IMR-90 (cell line): ENCODE measurements at places on chromosomes 3 and 15. TPM values are rescaled to one million over a fixed set of nuclear protein-coding genes. Genes with fewer than 3 reads are reported as not detected.

The GALNT15 gene
- 14.7 and 19.7 TPM in 2 replicates for total RNA-seq

The TM4SF18 gene
- under 0.01 TPM in 1 of 2 replicates, not detected in the other for total RNA-seq

DNA sequence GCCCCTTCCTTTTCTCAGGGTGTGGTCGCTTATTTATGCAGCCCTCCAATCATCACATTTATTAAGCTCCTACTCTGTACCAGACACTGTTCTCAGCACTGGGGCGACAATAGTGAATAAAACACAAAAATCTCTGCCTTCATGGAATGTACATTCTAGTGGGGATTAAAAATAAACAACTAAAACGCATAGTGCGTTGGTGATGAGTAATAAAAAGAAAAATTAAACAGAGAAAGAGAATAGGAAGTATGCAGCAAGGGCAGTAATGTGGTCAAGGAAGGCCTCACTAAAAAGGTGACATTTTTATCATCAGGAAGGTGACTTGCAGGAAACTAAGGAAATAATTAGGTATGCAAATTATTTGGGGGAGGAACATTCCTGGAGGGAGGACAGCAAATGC lies 5.1 kb downstream of the SLC51B start:
- peak; percentile 64 for DNase-seq

DNA sequence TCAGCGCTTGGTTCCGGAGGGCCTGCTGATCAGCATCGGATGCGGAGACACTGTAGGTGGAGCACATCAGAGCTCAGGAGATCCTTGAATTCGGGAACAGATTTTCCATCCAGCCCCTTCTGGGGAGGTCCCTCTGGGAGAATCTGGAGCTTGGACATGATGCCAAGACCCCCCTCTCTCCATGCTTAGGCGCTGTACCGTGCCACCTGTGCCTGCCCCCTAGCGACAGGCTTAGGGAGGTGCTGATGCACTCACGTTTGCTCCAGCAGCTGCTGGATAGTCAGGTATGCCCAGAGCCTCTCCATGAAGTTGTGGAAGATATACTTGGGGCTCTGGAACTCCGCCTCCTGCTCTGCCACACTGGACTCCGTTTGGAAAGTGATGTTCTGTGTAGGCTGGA lies 9.7 kb downstream of the ITIH4 start:
- DNase-seq, result peak; percentile 6

- DNase-seq, result no peak
Observed at GRCh38 chr15:81882504-81882903, 163.3 kb downstream of the MEX3B start.

DNA sequence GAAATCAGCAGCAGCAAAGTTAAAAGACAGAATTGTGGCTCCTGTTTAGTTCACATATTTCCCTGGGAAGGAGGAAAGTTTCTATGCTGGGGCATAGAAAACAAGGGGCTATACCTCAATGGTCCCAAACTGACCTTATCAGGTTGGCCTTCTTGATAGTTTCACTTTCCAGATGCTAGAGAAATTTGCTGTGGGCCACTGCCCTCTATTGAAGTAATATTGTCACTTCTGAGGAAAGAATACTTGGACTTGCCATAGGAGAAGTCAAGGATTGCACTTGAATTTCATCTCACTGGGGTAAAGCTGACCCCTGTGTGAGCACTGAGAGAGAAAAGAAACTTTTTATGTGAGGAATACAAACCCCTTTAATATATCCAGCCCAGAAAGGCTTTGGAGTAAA lies 49.3 kb upstream of the XCR1 start:
- peak; percentile 13 for DNase-seq

DNA sequence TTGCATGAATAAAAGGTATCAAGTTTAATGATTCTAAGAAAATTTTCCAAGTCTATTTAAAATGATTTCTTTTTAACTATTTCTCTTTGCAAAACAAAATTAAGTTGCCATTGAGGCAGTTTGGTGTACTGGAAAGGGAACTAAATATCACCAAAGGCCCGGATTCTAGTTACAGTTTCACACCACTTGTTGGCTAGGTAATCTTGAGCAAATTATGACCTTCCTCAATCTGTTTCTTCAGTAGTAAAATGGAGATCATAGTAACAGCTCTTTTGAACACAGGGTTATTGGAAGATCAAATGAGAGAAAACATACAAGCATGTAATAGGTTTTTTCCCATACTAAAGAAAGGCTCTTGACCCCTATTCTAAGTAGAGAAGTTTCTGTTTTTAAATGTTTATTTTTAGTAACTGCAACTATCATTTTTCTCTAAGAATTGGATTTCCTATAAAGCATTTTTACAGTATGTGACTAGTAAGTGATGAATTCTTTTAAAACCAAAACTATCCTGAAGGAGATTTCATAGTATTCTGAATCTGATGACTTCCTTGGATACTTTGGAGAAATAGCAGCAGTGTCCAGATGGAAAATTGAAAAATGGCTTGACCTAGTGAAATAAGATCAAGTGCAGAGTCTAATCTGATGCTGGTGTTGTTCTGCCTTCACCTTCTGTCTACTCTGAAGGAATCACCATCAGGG lies 15.7 kb downstream of the SCAANT1 start:
- DNase-seq, result peak; percentile 35

DNA sequence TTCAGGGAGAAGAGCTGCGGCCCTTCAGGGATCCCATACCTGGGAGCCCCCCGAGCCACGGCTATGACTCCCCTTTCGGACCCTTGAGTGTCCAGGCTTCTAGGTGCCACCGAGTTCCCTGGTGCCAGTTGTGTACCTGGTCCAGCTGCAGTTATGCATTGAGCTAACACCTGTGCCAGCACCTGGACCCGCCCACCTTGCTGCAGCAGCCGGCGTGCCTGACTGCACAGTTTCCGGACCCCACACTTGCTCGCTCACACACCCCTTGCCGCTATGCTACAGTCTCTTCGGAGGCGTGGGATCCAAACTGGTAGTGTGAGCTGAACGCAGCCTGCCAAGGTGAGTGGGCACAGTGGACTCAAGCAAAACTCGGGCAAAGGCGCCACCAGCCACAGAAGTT lies 284.5 kb upstream of the ROBO1 start:
- DNase-seq, result no peak

GRCh38 chr3:141286856-141287255 lies 55.2 kb downstream of the PXYLP1 start:
- DNase-seq, result no peak

DNA sequence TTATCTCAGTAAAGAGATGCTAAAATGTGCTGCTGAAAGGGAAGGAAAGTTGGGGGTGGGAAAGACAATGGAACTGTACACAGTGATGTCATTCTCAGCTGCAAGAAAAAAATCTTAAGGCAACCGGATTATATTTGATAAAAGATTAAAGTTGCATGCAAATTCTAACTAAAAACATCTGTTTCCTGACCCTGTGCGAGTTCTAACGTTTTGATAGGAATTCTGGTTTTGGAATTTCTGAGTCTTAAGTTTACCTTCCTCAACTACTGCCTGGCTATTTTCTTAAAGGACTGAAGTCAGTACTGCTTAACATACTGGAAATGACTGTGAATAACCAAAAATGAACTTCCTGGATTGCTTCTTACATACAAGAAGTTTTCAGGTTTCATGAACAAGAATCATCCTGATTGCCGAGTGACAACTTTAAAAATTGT lies 115.5 kb downstream of the SLC25A26 start:
- DNase-seq, result peak; percentile 87
